ENCODE measurements at places on chromosomes 6 and 20.

- no peak for DNase-seq
These were observed 1.6 kb downstream of the NDRG3 start for GRCh38 chr20:36744243-36744642.

GRCh38 chr6:43886067-43886461 lies 116.1 kb downstream of the VEGFA start:
- no peak for DNase-seq

DNA sequence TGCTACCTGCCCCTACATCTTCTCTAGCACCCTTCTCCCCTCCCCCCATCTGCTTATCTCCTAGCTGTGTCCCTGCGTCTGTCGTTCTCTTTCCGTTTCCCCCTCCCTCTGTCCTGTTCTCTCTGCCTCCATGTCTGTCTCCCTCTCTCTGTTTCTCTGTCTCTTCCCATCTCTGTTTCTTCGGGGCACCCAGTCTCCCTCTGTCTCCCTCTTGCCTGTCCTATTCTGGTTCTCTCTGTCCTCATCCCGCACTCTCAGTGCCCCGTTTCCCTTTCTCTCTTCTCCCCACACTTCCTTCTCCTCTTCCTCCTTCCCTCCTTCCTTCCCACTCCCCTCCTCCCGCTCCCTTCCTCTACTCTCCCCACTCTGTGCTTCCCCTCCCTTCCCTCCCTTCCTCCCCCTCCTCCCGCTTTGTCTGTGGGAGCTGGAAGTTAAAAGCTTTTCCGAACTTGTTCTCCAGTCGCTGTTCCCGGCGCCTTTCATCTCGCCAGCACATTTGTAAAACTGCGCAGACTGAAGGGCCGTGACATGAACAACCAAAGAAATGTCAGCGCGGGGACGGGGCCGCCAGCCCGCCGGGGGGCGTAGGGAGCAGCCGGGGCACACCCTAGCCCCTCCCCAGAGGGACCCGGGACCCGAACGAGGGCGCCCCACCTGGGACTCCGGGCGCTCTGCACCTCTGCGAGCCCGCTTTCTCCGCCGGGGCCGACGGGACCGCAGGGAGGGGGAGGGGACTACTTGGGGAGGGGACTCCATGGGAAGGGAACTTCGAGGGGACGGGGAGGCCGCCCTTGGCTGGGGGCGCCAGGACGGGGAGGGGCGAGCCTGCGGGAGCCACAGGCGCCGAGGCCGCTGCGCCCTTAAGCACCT lies 4.0 kb upstream of the CDH22 start:
- no peak for DNase-seq

DNA sequence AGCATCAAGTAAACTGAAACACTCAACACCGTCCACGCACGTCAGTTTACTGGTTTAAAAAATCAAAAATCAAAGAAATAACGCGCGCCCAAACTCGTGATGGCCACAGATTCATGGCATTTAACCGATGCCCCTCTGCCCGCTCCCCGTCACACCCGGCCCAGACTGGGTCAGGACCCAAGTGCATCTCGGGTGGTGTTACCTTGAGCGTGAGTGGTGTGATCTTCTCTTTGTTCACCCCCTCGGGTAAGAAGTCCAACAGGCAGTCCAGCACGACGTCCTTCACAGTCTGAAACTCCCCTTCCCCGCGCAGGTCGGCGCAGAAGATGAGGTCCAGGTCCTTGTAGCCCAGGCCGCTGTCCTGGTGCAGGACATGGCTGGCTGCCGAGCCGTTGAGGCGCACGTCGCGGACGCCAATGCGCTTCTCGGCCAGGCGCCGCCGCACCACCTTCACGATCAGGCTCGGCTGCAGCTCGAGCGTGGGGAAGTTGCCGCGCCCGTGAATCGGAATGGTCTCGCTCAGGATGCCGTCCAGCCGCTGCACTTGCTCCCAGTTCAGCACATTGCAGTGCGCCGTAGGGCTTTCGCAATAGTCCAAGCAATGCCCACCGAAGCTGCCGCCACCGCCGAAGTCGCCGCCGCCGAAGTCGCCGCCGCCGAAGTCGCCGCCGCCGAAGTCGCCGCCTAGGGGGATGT lies 945 bp downstream of the TENT5A start:
- no peak for DNase-seq

GRCh38 chr20:58328836-58329235 lies 19.3 kb downstream of the RAB22A start:
- no peak for DNase-seq

Measured in activated CD4-positive, alpha-beta T cell treated with anti-CD3 and anti-CD28 coated beads, Interleukin-2, amount 50 U/mL, for 16 hours (primary cell).